Stimulated activated CD4-positive, alpha-beta T cell treated with anti-CD3 and anti-CD28 coated beads, Interleukin-15, amount 100 ng/mL, for 1 hour (primary cell): ENCODE measurements at places on chromosomes 7 and 10.
A peak's percentile ranks its signal among the peaks of the same experiment; 100 is the strongest.

- DNase-seq, result no peak
Observed at GRCh38 chr7:7529328-7529727, 6.3 kb downstream of the COL28A1 start.

- DNase-seq, result no peak
Observed at GRCh38 chr10:103847909-103848468, 7.4 kb downstream of the SH3PXD2A start.

- DNase-seq, result no peak
Observed at GRCh38 chr7:142584765-142585164, 164.5 kb upstream of the PRSS1 start.

DNA sequence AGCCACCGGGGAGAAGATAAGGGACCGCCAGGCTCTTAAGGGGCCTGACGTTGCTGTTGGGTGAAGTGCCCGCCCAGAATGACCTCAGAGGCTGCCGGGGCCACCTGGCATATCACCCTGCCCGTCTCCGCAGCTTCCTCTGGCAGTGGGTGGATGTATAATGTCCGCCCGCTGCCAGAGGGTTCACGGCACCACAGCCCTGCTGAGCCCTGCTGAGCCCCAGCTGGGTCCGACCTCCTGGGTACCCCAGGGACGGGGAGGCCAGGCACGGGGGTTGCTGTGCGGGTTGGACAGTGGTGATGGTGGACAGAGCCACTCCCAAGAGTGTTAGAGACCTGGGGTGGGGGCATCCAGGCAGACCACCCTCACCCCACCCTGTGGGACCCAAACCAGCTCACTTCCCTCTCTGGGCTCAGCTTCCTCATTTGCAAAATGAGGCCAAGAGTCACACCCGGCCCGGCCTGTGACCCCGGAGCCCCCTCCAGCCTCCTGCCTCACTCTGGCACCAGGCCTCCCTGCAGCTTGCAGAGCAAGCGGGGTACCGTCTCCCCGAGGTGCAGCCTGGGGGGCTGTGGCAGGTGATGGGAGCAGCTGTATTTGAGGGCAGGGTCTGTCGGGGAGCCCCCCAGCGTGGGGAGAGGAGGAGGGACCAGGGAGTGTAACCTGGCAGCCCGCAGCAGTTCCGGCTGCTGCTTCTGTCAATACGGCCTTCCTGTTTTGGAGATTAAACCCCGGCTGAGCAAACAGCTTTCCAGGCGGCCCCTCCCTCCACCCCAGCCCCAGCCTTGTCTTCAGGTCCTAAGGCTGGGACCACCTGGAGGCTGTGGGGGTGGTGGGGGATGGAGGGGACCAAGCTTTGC lies 8.4 kb upstream of the LFNG start:
- no peak for DNase-seq

- DNase-seq, result no peak
Observed at GRCh38 chr10:107341281-107341680, 176.8 kb upstream of the SORCS1 start.

DNA sequence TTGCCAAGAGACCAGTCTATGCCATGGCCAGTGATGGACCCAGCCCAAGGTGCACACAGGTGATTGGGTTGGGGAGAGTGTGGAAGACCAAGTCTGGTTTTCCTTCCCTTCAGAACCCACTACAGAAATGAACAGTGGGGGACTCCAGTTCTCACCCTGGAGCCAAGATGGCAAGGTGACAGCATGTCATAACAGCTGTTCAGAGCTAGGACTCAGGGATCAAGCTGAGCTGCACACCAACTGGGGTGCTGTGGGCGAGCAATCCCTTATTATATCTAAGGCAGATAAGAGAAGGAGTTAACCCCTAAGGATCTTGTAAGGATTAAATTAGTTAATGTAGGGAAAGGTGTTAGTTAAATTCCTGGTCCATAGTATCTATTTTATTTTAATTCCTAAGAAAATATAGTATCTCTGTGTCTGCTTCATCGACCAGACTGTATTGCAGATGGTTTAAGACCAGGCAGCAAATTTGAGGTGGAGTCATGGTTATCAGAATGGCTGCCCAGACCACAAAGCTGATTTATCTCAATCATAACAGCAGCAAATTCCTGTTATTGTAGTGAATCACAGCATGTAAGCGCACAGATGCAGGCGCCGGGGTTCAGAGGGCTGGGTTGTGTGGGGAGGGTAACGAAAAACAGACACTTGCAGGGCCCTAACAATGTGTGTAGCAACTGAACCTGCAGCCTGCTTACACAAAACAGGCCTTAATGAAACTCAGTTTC lies 208.7 kb upstream of the ZNF32 start:
- no peak for DNase-seq

DNA sequence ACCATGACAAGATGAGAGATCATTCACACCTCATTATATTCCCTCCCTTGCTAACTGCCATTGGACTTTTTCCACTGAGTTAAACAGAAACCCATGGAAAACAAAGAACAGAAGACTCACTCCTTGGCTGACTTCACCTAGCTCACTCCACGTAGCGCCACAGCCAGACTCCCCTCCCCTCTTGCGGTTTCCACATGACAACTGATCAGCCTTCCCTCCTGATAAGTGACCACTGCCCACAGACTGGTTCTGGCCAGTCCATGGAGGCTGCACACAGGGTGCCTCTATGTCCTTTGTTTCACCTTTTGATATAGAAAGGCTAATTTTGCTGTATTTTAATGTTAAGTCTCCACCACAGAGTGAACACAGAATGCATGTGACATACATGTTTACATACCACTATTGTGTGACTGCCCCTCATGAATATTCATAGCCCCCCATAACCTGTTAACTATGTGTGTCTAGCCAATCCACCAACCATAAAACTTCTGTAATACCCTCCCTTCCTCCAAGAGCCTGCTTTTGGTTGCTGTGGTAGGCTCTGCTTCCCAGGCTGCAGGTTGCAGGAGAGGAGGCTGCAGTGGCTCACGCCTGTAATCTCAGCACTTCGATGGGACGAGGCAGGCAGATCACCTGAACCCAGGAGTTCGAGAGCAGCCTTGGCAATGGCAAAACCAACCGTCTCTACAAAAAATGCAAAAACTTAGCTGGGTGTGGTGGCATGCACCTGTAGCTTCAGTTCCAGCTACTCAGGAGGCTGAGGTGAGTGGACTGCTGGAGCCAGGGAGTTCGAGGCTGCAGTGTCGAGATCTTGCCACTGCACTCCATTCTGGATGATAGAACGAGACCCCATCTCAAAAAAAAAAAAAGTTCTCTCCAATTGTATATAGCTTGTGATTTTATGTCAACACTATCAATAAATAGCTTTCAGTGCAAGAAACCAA lies 10.0 kb upstream of the IFIT5 start:
- DNase-seq, result no peak

DNA sequence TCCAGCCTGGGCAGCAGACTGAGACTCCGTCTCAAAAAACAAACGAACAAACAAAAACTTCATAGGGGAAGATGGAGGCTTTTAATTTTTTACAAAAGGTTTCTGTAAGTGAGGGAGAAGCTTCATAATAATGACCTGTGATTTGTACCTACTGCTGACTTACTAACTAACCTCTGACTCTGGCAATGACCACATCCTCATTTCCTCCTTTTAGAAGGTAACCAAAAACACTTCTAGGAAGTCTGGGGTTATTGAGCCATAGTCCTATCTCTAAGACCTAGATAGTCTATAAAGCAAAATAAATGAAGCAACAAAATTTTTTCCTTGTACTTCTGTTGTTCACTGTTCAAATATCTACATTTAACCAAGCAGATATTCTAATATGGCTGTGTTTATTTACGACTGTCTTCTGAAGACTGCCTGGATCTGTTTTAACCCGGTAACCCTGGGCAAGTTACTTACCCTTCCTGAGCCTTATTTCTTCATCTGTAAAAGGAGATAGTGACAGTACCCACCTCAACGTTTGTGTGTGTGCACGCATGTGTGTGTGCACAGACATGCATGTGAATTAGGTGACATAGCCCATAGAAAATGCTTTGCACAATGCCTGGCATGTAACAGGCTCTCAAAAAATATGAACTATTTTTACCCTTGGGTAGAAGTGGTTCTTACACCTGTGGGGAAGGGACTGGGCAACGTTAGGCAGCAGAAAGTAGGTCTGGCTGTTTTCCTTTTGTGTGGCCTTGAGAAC lies 30.8 kb upstream of the SMNDC1 start:
- DNase-seq, result no peak

GRCh38 chr10:88281592-88282347 lies 301.3 kb downstream of the RNLS start:
- no peak for DNase-seq

DNA sequence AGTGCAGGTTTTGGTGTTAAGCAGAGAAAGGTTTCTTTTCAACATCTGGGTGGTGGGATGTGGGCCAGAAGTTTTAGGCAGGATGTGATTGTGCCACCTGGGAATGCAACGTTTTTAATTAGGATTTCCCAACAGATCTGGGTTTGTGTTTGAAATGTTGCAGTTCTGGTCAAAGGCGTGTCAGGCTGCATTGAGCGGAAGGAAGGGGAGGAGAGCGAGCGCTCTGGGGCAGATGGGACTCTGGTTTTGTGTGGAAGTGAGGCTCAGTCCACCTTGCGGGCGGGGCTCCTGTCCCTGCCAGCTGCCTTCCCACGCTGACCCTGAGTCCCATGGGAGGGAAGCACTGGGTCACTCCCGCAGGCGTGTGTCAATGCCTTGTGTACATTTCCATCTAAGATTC lies 767.7 kb downstream of the KCNMA1 start:
- DNase-seq, result no peak

- no peak for DNase-seq
Observed at GRCh38 chr10:70254778-70255328, 21.6 kb upstream of the PPA1 start.

DNA sequence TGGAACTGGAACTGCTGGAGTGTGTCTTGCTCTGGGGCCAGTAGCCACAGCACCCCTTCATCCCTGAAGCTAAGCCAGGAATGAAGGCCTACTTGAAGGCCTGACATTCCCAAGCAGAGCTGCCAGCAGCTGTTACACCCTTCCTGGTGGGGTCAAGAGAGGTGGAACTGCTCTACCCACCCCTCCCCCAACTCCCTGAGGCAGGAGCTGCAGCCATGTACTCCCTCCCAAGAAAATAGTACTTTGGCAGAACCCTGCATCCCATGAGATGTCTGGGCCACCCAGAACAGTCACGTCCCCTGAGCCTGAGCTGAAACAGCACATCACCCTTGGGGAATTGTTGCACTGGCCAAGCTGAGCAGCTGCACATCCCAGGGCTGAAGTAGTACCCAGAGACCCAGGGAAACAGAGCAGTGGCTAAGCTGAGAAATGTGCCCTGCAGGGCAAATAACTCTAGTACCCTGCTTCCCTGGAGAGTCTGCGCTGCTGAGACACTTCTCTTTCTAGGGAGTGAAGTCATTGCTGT lies 63.4 kb upstream of the PLA2G12B start:
- DNase-seq, result no peak

- peak; percentile 36 for DNase-seq
Observed at GRCh38 chr10:97196223-97197029, 10.7 kb upstream of the SLIT1 start.

DNA sequence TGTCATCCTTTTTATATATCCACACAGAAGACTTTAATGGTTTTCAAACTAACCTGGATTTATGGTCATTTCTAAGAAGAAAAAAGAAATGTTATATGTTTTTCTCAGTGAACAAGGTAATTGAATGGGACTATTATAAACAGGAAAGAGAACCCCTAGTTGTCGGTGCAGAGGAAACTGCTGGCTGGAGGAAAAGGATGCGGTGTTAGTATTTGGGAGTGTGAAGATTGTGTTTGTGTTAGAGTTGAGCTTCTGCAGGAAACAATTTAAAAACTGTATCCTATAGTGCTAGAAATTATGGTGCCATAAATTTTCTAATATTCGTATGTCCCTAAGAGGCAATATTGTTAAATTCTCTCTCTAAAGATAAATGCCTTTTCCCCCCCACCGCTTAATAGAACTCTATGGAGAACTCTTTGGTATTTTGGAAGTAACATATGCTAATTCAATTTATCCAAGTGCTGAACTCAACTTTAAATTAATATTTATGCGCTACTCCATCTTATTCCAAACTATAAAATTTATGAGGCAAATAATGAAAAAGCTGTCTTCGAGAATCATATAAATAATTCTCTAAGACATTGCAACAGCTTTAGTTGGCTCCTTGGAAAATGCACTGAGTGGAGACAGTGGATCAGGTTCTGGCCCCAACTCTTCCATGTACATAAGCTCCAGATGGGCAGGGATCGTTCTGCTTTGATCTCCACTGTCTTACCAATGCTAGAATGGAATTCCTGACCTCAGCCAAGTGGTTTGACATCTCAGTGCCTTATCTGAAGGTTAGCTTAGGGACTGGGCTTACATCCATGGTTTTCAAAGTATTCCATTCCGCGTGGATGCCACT lies 5.6 kb downstream of the BZW2 start:
- no peak for DNase-seq

DNA sequence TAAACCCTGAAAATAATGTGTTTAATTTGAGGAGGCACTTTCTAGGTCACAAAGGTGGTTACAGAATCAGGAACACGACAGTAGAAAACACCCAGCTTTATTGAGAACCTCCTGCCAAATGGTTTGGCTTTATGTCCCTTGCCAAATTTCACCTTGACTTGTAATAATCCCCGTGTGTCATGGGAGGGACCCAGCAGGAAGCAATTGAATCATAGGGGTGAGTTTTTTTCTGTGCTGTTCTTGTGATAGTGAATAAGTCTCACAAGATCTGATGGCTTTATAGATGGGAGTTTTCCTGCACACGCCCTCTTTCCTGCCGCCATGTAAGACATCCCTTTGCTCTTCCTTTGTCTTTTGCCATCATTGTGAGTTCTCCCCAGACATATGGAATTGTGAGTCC lies 193.8 kb upstream of the KLF6 start:
- DNase-seq, result no peak

DNA sequence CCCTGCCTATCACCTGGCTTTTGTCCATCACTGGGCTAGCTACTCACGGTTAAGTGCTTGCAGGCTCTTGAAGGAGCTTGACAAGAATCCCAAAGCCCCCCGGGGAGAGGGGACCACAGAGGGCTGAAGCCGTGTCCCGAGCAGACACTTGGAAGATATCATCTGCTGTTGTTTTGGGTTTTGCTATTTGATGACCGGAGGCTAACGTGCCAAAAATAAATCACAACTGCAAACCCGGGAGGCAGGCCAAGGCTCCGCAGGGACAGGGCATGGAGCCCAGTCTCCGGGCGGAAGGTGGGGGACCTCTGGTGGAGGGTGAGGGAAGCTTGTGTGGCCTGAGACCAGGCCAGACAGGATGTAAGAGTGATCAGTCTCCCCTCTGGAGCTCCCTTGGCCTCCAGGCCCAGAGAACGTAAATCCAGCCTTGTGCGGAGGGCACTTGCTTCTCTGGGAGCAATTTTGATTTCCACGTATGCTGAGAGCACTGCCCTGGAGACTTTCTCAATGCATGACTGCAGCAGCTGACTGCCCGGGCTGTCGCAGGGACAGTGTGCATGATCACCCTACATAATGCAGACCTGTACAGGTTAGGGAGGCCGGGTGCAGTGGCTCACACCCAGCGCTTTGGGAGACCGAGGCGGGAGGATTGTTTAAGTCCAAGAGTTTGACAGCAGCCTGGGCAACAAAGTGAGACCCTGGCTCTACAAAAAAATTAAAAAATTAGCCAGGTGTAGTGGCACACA lies at the start of gene PHKG1:
PHKG1 (minus strand) TSS at position 164 of the 743 bp plus-strand sequence. CDS start 4,011 bp downstream, outside the sequence.
- DNase-seq, result no peak
